ENCODE measurements at places on chromosomes 7 and 10.

- H3K36me3 ChIP-seq = no peaks in the 10 kb centered on the region
- peak; percentile 63 for DNase-seq
- H3K27me3 ChIP-seq = no peaks in the 10 kb centered on the region
- H3K4me1 ChIP-seq = peaks cover 14% of the 10 kb centered on the region
- H3K27ac ChIP-seq = peak overlapping the region; percentile 86
These were observed 19.8 kb upstream of the TOMM7 start for GRCh38 chr7:22842383-22842941.

GRCh38 chr7:106124186-106124585 lies 12.1 kb upstream of the SYPL1 start:
- H3K27ac ChIP-seq = no peak overlapping the region
- H3K36me3 ChIP-seq = no peaks in the 10 kb centered on the region
- DNase-seq = peak; percentile 81
- no peak overlapping the region for H3K4me3 ChIP-seq
- no peaks in the 10 kb centered on the region for H3K27me3 ChIP-seq
- no peaks in the 10 kb centered on the region for H3K4me1 ChIP-seq

DNA sequence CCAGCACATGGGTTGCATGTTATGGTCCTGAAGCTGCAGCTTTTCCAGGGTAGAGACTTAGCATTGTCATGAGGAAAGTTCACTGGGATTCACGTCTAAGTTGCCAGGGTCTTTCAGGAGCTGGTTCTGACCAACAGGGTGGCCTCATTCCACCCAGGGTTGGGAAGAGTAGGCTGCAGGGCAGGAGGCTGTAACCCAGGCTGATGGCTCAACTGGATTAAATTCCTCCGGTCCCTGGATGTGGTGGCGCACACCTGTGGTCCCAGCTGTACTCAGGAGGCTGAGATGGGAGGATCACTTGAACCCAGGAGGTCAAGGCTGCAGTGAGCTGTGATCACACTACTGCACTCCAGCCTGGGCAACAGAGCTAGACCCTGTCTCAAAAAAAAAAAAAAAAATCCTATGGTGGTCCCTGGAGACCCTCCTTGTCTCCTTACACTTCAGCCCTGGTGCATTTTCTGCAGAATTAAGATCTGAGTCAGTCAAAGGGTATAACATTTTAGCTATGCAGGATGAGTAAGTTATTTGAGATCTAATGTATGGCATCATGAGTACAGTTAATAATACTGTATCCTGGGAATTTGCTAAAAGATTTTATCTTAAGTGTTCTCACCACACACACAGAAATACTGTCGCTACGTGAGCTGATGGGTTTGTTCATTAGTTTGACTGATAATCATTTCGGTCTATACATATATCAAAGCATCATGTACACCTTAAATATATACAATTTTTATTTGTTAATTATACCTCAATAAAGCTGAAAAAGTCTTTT lies 44.0 kb downstream of the ASB13 start:
- H3K27me3 ChIP-seq = no peaks in the 10 kb centered on the region
- no peak for DNase-seq
- no peak overlapping the region for H3K27ac ChIP-seq
- no peak overlapping the region for H3K4me3 ChIP-seq

DNA sequence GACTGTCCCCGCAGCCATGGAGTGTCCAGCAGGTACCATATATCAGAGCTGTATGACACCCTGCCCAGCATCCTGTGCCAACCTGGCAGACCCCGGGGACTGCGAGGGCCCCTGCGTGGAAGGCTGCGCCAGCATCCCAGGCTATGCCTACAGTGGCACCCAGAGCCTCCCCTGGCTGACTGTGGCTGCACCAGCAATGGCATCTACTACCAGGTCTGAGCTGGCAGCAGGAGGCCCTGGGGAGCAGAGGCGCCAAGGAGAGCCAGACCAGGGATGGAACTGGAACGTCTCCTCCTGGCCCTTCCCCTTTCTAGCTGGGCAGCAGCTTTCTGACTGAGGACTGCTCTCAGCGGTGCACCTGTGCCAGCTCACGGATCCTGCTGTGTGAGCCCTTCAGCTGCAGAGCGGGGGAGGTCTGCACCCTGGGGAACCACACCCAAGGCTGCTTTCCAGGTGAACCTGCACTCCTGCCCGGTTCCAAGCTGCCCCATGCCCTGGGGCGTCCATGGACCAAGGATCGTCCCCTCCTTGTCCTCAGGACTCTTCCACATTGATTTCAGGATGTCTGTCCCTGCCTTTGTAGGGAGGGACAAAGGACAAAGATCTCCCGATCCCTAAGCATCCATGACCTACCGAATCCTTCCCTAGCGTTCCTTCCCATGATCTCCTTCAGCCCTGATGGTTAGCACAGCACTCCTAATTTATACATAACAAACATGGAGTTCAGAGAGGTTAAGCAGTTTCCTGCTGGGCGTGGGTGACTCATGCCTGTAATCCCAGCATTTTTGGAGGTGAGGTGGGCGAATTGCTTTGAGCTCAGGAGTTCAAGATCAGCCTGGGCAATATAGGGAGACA lies 33.3 kb downstream of the EPHB4 start:
- H3K36me3 ChIP-seq = no peaks in the 10 kb centered on the region
- no peak overlapping the region for H3K4me3 ChIP-seq
- no peaks in the 10 kb centered on the region for H3K4me1 ChIP-seq
- no peak overlapping the region for H3K27ac ChIP-seq
- DNase-seq = no peak

- H3K4me1 ChIP-seq = no peaks in the 10 kb centered on the region
- no peaks in the 10 kb centered on the region for H3K36me3 ChIP-seq
- no peak for DNase-seq
- H3K4me3 ChIP-seq = no peak overlapping the region
These were observed 206.2 kb upstream of the YAE1 start for GRCh38 chr7:39360038-39360437.

DNA sequence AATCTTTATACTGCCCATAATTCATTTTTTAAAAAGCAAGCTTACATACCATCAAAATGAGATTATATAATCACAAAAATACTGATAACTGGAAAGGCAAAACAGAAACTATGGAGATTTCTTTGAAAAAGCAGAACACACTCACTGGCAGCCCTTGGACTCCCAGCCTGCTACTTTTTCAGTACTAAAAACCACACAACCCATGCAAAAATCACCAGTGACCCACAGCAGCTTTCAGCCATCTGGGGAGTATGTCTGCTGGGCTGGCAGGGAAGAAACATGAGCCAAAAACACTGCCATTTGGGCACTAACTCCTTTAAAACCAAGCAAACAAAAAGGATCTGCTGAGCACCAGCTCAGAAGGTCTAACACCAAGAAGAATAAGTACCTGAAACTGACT lies 80.0 kb upstream of the DDC start:
- H3K27ac ChIP-seq = no peak overlapping the region
- H3K4me3 ChIP-seq = no peak overlapping the region
- H3K27me3 ChIP-seq = no peaks in the 10 kb centered on the region
- H3K36me3 ChIP-seq = no peaks in the 10 kb centered on the region
- DNase-seq = no peak

DNA sequence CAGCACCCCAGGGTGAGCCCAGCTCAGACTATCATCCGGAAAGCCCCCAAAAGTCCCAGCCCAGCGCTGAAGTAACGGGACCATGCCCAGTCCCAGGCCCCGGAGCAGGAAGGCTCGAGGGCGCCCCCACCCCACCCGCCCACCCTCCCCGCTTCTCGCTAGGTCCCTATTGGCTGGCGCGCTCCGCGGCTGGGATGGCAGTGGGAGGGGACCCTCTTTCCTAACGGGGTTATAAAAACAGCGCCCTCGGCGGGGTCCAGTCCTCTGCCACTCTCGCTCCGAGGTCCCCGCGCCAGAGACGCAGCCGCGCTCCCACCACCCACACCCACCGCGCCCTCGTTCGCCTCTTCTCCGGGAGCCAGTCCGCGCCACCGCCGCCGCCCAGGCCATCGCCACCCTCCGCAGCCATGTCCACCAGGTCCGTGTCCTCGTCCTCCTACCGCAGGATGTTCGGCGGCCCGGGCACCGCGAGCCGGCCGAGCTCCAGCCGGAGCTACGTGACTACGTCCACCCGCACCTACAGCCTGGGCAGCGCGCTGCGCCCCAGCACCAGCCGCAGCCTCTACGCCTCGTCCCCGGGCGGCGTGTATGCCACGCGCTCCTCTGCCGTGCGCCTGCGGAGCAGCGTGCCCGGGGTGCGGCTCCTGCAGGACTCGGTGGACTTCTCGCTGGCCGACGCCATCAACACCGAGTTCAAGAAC lies 1.1 kb downstream of the VIM start:
- peak overlapping the region; percentile 89 for H3K4me3 ChIP-seq
- H3K27ac ChIP-seq = peak overlapping the region; percentile 99
- H3K27me3 ChIP-seq = no peaks in the 10 kb centered on the region
- H3K4me1 ChIP-seq = peaks cover 22% of the 10 kb centered on the region

DNA sequence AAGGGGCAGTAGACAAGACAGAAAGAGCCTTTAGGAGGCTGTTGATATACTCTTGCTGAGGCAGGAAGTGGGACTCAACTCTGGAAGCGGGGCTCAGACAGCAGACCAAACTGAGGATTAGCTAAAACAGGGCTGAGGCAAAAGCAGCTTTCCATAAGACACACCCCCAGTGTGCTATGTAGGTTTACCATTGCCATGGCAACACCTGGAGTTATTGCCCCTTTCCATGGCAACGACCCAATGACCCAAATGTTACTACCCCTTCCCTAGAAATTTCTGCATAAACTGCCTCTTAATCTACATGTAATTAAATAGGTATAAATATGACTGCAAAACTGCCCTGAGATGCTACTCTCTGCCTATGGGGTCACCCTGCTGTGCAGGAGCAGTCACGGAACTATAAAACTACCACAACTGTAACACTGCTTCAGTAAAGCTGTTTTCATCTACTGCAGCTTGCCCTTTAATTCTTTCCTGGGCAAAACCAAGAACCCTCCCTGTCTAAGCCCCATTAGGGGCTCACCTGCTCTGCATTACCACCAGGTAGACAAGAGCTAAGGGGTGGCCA lies 348.4 kb upstream of the PODXL start:
- no peaks in the 10 kb centered on the region for H3K4me1 ChIP-seq
- no peak overlapping the region for H3K4me3 ChIP-seq
- H3K36me3 ChIP-seq = no peaks in the 10 kb centered on the region
- no peak overlapping the region for H3K27ac ChIP-seq
- H3K27me3 ChIP-seq = peaks cover 27% of the 10 kb centered on the region

DNA sequence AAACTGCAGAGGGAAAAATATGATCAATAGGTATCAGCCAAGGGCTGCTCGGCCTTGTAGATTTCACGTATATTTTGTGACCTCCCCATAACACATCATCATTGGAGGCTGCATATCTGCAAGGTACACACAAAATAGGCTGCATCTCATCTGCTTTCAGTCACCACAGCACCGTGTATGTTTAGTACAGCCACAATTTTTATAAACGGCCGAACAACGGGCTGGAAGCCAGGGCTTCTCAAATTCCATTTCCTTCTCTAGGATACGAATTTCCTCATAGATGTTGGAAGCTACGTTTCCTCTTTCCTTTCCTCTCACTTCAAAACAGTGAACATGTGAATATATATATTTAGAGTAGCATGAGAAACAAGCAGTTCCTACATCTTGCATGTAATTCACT lies 20.2 kb upstream of the FOXK1 start:
- peak; percentile 85 for DNase-seq
- H3K4me1 ChIP-seq = peaks cover 3% of the 10 kb centered on the region
- H3K27me3 ChIP-seq = no peaks in the 10 kb centered on the region
- H3K4me3 ChIP-seq = no peak overlapping the region

- peaks cover 26% of the 10 kb centered on the region for H3K4me1 ChIP-seq
- H3K27ac ChIP-seq = peak overlapping the region; percentile 9
- no peak overlapping the region for H3K4me3 ChIP-seq
- peak; percentile 57 for DNase-seq
- H3K36me3 ChIP-seq = no peaks in the 10 kb centered on the region
- peaks cover 3% of the 10 kb centered on the region for H3K27me3 ChIP-seq
These were observed 147.8 kb upstream of the UNC5B start for GRCh38 chr10:71064413-71065118.

- H3K27me3 ChIP-seq = peaks cover 32% of the 10 kb centered on the region
- no peaks in the 10 kb centered on the region for H3K36me3 ChIP-seq
- H3K4me1 ChIP-seq = no peaks in the 10 kb centered on the region
- no peak for DNase-seq
These were observed 21.5 kb downstream of the PAX2 start for GRCh38 chr10:100766693-100767421.

GRCh38 chr7:91850455-91850854 lies 30.0 kb downstream of the MTERF1 start:
- H3K4me3 ChIP-seq = no peak overlapping the region
- H3K36me3 ChIP-seq = no peaks in the 10 kb centered on the region
- DNase-seq = no peak
- no peak overlapping the region for H3K27ac ChIP-seq
- H3K27me3 ChIP-seq = no peaks in the 10 kb centered on the region
- no peaks in the 10 kb centered on the region for H3K4me1 ChIP-seq

DNA sequence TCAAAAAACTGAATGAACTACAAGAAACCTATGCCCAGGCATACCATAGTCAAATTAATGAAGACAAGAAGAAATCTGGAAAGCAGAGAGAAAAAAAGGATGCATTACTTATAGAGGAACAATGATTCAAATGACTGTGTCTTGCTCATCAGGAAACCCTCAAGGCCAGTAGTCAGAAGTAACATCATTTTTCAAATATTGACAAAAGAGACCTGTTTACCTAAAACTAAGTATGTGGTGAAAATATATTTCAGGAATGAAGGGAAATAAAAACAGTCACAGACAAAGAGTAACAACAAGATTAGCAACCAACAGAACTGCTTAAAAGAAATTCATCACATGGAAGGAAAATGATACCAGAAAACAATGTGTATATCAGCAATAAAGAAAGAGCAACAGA lies 128.4 kb downstream of the ALOX5 start:
- no peaks in the 10 kb centered on the region for H3K4me1 ChIP-seq
- no peak overlapping the region for H3K4me3 ChIP-seq
- H3K27me3 ChIP-seq = no peaks in the 10 kb centered on the region
- no peaks in the 10 kb centered on the region for H3K36me3 ChIP-seq

DNA sequence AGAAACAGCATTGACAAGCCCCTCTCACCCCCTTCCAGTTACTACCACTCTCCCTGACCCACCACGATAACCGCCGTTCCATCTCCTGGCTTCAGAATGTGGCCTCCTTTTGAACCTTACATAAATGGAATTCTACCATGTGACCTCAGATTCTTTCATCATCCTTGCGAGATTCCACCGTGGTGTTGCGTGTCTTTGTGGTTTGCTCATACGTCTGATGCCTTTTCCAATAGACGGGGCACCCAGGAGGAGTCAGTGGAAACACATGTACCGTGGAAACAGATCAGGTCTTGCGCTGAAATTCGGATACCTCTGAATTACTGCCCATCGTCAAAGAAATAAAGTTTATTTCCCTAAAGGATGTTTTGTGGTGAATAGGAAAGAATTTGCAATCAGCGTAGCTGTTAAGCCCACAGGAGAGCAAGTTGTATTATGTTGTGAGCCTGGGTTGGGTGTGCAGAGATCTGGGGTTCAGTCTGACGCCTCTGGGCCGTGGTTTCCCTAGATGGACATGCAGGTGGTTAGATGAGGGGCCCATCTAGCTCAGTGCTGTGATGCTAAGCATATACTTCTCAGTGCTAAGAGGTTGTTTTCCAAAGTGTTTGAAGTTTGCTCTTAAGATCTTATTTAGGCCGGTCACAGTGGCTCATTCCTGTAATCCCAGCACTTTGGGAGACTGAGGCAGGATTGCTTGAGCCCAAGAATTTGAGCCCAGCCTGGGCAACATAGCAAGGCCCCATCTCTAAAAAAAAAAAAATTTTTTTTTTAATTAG lies 29.1 kb downstream of the GTF2IRD1 start:
- H3K36me3 ChIP-seq = no peaks in the 10 kb centered on the region
- no peak overlapping the region for H3K4me3 ChIP-seq
- H3K4me1 ChIP-seq = peaks cover 79% of the 10 kb centered on the region
- peak; percentile 48 for DNase-seq

Measured in muscle of leg (tissue), 16 donors.